Tibial nerve (tissue), 4 donors: ENCODE measurements at places on chromosomes 11 and 22. TPM values are rescaled to one million over a fixed set of nuclear protein-coding genes. Genes with fewer than 3 reads are reported as not detected.

The CHRM1 gene
- not detected for total RNA-seq

GRCh38 chr11:92166335-92166734 lies 58.3 kb upstream of the FAT3 start:
- no peak for DNase-seq

The OR8A1 gene
- total RNA-seq = not detected

DNA sequence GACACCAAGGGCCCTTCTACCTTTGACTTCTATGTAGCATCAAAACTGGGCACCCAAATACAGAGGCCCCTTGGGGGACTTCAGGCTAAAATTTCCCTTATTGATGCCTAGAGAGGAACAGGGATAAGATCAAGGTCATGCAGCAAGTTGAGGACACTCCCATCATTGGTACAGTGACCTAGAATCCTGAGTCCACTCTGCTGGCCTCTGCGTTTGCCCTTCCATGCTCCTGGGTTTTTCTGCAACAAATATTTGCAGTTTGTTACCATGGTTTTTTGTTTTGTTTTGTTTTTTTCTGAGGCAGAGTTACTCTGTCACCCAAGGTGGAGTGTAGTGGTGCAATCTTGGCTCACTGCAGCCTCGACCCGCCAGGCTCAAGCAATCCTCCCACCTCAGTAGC lies 64.2 kb downstream of the THAP12 start:
- DNase-seq = no peak

GRCh38 chr11:69398529-69399492 lies 82.7 kb upstream of the LINC01488 start:
- no peak for DNase-seq

- DNase-seq = no peak
Measured at GRCh38 chr11:79262221-79262620, 178.6 kb downstream of the TENM4 start.

GRCh38 chr22:32949391-32950173 lies 108.6 kb downstream of the SYN3 start:
- DNase-seq = no peak

DNA sequence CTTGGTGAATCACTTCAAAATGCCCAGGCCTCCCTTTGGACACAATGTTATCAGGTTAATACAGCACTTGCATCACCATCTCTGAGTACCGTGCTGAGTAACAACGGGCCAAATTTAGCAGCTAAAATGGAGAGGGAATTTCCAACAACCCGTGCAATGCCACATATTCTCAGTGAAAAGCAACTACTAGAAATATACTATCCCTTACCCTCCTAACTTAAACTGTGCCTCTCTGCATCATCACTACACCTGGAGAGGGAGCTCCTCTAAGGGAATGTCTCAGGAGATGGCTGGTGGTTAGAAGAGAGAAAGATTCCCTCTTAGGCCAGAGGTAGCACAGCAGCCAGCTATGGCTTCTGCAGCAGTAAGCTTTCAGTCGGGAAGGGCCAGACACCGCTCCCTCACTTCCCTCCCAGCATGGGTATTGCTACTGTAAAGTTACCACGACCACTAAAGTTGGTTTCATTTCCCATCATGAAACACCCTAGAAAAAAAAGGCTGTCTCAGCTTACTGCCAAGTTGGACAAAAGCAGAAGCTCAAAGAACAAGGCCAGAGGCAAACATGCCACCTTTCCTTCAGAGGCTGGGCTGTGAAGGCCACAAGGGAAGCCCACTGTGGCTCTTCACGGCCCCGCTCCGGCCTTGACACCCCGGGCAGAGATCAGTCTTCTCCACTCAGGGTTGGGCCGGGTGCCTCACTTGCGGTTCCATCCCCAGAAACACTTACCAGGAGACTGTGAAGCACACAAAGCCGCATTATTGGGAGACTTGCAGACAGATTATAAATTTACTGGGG lies 3.9 kb downstream of the MAML2 start:
- peak; percentile 33 for DNase-seq

- no peak for DNase-seq
Measured at GRCh38 chr22:17164392-17165024, 5.4 kb upstream of the HDHD5 start.

DNA sequence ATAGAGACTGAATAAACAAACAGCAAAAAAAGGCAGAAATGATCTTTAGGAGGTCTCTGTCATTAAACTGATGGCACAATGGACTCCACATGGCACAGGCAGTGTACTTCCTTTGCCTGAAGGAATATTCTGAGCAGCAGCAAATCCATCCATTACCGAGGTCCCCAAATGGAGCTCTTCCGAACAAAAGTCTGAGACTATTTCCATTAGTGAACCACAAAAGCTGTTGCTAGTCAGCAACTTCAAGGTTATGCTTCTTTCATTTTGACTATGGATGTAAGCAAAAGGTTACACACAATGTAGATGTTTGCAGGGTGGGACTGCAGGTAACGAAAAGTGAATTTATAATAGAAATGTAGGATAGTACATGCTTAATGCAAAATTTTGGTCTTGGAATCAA lies 14.5 kb downstream of the NARS2 start:
- no peak for DNase-seq
